Stimulated activated CD4-positive, alpha-beta T cell treated with anti-CD3 and anti-CD28 coated beads, Interleukin-15, amount 100 ng/mL, for 24 hours (primary cell): ENCODE measurements at places on chromosomes 2 and 18.

DNA sequence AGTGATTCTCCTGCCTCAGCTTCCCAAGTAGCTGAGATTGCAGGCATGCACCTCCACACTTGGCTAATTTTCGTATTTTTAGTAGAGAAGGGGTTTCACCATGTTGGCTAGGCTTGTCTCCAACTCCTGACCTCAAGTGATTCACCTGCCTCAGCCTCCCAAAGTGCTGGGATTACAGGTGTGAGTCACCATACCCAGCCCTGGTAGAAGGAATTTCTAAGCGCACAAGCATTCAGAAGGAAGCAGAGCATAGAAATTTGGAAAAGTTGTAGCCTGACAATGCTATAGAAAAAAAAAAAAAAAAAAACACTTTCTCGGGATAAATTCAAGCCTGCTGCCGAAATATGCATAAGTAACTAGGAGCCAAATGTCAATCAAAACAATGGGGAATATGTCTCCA, 249.4 kb downstream of the GRB14 start:
- no peak for DNase-seq

- DNase-seq = no peak
Measured at GRCh38 chr2:182625814-182626213, 90.2 kb upstream of the DNAJC10 start.

DNA sequence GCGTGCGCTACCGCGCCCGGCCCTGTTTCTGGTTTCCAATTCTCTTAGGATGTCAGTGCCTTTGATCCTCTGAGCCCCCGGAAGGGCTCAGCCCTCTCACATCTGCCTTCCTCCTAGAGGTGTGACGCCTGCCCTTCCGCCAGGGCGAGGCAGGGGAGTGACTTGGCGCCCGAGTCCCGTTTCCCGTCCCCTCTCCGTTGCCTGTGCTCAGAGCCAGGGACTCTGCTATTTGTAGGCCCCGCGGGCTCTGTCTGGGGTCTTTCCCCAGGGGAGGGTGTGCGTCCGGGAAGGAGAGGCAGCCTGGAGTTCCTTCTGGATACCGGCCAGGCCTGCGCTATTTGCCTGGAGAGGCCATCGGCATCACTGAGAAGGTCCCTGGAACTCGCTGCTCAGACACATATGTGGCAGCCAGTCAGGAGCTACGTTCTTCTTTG, 103.7 kb upstream of the TAF1B start:
- peak; percentile 75 for DNase-seq

GRCh38 chr2:181357979-181358378, 99.2 kb upstream of the ITGA4 start:
- peak; percentile 19 for DNase-seq

DNA sequence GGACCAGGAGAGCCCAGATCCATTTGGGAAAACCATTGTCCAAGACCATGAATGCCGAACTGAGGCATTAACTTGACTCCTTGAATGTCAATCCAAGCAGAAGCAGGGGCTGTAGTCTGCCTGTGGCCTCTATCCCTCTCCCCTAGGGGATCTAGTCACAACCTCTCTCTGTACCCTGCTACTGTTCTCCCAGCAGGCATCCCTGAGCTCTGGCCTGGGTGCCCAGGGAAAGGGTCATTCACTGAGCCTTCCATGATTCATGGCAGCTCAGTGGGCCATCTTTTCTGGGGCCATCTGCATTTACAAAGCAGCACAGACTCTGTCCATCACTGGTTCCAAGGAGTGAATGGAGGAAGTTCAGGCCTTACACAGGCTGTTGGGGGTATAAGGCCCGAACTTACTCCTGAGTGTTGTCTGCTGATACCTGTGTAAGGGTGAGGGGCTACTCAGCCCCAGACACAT, 151.8 kb downstream of the ZFP36L2 start:
- DNase-seq = no peak

GRCh38 chr2:29129586-29130281, 14.5 kb downstream of the CLIP4 start:
- no peak for DNase-seq

DNA sequence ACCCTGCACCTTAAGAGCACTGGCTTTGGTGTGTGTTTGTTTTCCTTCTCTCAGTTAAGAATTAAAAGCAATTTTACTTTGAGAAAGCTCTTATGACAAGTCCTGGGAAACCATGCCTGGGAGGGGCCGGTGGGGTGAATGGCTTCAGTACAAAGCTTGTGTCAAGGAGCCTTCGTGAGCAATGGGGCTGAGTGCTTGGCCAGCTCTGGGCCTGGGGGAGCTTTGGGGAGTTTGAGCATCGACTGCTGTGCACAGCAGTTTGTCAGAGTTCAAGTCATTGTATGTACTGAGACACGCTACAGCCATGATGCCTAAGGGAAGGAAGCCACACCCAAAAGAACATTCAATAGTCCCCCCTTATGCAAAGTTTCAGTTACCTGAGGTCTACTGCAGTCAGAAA, 75.8 kb downstream of the ARHGEF4 start:
- no peak for DNase-seq

DNA sequence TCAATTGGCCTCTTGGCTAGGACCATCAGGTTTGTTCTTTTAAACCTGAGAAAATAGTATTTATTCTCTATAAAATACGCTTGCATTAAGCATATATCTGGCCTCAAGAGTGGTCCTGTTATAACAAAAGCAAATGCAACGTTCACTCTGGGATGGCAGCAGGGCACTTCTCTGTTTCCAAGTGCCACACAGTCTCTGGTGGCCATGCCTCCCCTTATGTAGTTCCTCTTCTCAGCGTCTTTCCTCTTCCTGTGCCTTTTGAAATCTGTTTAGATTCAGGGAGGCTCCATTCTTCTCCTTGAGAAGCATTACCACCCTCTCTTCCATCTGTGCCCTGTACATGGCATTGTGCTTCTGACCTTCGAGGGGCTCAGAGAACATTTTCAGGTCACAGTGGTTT, 51.9 kb downstream of the TSHZ1 start:
- no peak for DNase-seq

DNA sequence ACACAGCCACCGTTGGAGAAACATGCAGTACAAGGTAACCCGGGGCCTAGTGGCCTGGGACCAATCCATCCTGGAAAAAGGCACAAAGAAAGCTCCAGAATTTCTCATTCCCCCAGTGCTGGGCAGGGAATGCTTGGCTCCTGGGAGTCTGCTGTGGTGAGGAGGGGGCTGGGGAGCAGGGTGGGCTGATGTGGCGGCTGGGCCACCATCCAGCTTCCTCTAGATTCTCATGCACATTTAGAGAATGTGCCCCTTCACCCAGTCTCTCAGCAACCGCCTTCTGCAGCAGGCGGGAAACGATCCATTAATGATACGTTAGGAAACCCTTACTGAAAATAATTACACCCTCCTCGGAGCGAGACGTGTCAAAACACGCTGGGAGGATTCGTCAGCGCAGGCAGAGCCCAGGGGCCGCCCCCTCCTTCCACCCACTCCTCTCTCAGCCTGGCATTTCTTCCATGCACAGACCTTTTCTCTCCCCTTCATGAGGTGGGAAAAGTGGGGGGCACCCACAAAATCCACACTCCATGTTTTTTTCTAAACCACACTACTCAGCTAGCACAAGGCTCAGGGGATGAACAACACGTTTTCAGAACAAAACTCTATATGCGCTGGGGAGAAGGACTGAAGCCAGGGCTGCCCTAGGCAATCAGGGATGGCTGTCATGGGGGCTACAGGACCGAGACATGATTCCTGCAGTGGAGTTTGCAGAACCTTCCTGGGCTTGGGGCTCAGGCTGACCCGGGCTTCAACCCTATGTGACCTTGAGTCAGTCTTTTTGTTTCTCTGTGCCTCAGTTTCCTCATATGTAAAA, 56.1 kb upstream of the SMAD7 start:
- no peak for DNase-seq

GRCh38 chr18:45565280-45565970, 49.9 kb upstream of the SLC14A2 start:
- DNase-seq = no peak

GRCh38 chr2:174522553-174522952, 35.7 kb upstream of the GPR155 start:
- DNase-seq = no peak

- no peak for DNase-seq
Measured at GRCh38 chr2:1505031-1505441, 91.8 kb downstream of the TPO start.

DNA sequence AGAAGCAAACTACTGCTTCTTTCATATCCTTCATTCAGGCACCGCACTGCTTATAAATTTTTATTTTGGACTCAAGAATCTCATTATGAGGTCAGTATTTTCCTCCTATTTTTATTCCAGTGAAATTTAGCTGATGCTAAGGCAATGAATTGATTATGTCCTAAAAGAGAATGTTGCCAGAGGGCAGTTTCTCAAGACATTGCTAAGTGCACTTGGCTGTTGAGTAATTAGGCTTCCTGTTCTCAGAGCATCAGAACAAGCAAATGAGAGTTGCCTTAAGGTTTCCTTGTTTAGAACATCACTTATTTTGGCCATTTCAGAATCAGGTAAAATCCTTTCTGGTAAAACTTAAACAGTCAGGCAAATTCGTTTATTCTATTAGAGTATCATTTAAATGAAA, 548.6 kb upstream of the ZEB2 start:
- no peak for DNase-seq

DNA sequence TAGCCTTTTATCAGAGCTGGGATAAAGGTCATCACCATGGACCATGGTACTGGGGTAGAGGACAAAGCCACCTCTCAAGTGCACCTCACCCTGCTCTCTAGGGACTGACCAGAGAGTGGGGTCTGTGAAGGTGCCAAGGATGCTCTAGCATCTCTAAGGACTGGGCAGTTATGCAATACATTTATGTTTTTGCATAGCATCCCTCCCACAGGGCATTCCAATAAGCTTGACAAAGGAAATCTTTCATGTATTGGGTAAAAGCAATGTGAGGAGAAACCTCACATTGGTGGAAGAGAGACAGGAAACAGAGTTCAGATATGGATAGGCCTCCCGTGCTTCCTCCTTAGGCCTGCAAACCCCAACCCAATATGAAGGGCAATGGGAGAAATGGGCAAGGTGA, 31.6 kb downstream of the STK39 start:
- no peak for DNase-seq
